ENCODE measurements at places on chromosomes 7 and 10.

- DNase-seq: no peak
Observed at GRCh38 chr10:130542761-130543160, 406.6 kb downstream of the GLRX3 start.

DNA sequence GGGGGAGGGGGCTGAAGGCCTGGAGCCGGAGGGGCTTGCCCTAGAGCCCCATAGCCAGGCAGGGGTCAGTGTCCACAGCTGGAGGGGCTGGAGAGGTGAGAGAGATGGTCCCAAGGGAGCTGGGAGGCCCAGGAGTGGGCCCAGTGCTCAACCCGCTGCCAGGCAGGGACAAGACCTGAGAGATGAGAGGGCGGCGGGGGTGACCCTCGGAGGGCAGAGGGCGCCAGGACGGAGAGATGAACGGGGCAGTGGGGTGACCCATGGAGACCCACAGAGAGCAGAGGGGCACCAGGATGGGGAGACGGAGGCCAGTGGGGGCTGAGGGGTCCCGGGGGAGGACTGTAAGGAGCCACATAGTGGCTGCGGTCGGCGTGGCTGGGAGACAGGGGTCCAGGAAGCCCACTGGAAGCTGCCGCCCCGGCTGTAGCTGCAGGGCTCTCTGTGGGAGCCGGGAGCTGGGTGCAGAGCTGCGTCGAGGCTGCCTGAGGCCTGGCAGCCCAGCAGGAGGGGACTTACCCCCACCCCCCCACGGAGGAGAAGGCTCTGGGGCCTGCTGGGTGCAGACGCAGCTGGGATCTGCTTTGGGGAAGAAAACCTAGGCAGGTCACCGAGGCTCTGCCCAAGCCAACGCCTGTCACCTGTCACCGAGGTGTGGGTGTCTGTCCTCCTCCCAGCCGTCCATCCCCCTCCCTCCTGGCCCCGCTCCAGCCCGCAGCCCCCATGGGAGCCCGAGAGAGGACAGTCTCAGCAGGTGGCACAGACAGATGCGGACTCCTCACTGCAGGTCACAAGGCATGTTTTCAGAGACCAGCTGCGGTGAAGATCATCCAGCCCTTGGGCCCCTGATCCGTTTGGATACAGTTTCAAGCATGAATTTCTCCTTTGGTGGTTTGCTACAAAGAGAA, 25.1 kb downstream of the PWWP2B start:
- no peak for DNase-seq

DNA sequence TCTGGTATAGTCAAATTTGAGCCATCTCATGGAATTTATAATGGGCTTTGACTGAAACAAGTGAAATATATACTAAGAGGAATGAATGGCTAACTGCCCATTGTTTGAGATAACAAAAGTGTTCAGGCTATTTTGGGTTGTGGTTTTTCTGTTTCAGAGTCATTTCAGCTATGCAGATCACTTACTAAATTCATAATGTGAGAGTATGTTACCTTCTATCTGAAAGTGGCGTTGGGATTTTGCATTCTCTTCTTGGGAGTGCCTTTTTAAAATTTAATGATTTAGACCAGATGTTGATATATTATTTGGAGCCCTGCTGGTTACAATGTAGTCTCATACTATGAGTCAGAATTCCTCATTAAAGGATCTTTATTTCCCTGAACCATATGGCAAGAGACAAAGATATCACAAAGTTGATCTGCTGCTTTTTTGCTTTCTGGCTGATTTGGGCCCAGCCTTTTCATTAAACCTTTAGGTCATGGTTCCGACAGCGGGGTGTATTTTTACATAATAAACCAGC, 10.4 kb downstream of the VCL start:
- no peak for DNase-seq

GRCh38 chr7:36490419-36490830, 100.8 kb downstream of the ANLN start:
- no peak for DNase-seq

GRCh38 chr7:81715984-81716588, 53.8 kb downstream of the HGF start:
- DNase-seq: peak; percentile 11

DNA sequence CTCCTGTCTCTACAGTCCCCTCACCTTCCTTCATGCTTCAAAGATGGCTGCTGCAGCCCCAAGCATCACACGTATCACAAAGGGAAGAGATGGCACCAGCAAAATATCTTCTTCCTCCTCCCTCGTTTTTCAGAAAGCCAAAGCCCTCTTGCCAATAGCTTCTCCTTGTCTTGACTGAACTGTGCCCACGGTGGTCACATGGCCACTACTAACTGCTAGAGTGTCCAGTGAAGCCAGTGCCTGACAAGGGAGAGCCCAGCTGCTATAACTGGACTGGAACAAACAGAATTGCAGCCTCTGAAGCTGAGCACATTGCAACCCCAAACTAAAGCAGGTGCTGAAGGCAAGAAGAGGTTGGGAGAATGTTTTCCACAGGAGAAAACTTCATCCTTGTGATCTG, 120.8 kb upstream of the RET start:
- no peak for DNase-seq

DNA sequence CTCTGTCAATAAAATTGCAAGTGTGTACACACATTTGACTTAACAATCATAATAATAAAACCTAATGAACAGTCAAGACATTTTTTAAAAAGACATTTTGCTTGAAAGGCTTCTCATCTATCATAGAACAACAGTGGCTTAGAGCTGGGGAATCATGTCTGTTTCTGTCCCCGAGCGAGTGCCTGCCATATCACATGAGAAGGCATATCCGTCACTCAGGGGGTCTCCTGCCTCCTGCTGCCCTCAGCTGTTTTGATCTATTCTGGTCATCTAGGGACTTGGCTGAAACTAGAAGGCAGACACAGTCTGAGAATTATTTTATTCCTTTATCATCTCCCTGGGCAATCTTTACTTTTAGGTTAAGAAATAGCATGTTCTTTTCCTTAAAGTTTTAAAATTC, 278.7 kb upstream of the KLF6 start:
- no peak for DNase-seq

DNA sequence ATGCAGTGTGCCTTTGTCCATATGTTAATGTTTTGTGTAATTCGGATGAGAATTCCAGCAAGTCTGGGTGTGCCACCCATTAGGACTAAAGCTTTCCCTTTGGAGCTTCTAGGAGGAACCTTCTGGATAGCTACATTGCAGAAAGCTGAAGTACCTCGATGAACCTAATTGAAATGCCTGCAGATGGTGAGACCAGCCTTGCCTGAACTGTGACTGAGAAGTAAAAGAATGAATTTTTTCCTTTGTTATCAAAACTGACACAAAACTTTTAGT, 31.1 kb upstream of the FBXW4 start:
- no peak for DNase-seq

DNA sequence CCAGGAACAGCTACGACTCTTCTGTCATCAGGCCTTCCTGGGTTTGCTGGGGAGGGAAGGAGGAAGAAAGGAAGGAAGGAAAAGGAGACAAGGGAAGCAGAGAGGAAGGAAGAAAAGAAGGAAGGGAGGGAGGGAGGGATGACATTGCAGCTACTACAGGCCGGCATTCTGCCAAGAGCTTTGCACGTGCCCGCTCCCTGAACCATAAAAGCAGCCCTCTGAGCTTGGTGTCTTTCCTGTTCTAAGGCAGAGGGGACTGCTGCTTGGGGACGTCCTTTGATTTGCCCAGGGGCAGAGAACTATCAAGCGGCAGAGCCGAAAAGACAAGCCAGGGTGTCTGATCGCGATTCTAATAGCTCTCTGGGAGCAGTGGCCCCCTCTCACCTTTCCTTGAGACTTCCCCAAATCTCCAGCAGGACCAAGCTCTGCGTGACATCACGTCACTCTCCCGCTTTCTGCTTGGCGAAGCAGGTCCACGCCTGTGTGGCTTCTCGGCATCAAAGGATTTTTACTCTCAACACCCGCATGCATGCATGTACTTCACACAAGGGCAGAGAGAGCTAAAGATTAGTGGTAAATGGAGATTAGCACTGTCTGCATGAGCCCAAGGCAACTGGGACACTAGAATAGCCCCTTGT, 167.8 kb upstream of the AUTS2 start:
- DNase-seq: no peak

- no peak for DNase-seq
Observed at GRCh38 chr7:127873715-127874636, 157.3 kb downstream of the LRRC4 start.

DNA sequence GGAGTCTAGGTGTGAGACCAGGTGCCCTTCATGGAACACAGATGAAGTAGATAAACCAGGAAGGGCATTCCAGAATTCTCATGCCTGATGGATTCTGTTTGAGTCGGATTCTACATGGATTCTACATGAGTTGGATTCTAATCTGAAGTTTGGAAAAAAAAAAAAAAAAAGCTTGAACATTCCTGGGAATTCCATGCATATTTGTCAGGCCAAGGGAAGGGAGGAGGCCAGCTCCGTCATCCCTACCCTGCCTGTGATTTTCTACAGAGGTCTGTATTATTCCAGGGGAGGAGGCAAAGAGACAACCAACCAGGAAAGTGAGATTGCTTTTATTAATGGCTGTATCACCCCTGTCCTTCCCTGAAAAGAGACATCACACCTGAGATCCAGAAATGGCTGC, 27.8 kb upstream of the EBLN1 start:
- no peak for DNase-seq

DNA sequence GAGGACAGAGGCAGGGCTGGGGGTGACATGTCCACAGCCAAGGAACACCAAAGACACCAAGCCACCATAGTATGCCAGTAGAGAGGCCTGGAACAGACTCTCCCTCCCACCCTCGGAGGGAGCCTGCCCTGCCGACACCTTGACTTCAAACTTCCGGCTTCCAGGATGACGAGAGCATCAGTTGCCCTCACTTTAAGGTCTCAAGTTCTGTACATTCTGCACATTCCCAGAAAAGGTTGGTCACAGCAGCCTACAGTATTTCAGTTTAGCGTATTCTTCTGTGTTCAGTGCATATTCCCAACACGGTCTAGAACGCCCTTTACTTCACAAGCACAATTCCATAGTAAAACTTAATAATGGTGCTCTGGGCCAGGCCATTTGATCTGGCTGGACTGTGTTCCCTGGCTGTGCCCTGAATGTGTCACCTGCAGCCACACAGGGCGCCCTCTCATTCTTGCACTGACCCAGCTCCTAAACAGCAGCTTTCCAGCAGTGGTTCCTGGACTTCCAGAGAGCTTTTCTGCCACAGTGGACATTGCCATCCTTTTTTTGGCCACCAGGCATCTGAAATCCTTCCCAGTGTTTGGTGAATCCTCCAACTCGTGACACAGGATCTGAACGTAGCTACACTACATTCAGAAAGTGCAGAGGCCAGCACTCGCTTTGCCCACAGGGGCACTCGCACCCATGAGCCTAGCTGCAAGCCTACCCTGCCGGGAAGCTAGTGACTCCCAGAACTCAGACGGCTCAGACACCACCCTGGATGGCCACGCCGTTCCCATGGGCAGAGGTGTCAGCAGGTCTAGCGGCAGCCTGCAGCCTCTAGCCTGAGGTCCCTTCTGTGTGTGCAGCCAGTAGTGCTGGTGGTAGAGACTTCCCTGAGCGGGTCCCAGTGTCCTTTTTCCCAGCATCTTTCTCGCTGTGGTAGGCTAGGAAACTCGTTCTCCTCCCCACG, 36.4 kb upstream of the INSIG1 start:
- DNase-seq: no peak

DNA sequence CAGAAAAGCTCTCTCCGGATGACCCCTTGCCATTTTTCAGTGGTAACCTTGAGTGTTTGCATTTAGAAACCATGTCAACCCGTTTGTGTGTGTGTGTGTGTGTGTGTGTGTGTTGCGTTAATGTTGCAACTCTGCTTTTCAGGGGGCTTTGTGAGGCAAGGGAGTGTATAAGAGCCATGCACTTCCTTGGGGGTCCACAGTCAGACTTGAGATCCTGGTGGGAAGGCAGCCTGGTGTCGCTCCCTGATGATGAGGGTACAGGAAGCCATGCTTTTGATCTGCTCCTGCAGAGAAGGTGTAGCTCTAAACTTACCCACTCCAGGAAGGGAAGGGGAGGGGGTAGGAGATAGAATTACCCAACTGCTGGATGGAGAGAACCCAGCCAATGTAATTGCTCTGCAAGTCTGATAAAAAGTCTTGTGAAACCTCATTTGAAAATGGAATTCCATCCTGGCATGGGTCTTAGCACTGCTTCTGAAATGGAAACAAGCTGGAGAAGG, 10.7 kb downstream of the GRK5 start:
- DNase-seq: no peak

DNA sequence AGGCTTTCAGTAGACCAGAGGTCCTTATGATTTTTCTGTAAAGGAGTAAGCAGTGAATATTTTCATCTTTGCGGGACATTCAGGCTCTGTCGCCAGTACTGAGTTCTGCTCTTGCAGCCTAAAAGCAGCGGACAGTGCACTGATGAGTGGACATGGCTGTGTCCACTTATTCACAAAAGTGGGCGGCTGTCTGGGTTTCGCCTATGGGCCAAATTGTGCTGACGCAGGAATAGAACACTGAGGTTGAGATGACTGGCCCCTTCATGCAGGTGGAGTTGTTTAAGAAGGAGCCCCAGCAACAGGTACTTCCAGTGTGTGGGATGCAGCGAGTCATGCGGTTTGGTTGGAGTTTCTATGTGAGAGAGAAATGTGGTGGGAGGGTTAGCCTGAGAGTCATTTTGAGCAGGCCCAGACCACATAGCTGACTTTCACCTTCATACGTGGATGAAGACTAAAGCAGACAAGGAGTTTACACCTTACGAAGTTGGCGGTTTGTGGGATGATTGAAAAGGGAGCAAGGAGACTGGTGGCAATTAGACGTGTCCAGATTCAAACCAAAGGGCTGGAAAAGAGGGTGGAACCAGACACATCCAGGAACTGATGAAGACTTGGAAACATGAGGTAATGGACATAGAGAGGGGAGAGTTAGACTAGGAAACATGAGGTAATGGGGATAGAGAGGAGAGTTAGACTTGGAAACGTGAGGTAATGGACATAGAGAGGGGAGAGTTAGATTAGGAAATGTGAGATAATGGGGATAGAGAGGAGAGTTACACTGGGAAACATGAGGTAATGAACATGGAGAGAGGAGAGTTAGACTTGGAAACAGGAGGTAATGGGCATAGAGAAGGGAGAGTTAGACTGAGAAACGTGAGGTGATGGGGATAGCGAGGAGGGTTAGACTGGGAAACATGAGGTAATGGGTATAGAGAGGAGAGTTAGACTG, 38.2 kb downstream of the WDR37 start:
- DNase-seq: no peak

GRCh38 chr7:45882465-45882810, 5.8 kb upstream of the IGFBP1 start:
- no peak for DNase-seq

- no peak for DNase-seq
Observed at GRCh38 chr10:60021361-60021760, 115.0 kb upstream of the CCDC6 start.

GRCh38 chr10:46328853-46329689, 42.3 kb downstream of the ANTXRL start:
- no peak for DNase-seq

- no peak for DNase-seq
Observed at GRCh38 chr10:130915065-130915464, 396.5 kb downstream of the TCERG1L start.

DNA sequence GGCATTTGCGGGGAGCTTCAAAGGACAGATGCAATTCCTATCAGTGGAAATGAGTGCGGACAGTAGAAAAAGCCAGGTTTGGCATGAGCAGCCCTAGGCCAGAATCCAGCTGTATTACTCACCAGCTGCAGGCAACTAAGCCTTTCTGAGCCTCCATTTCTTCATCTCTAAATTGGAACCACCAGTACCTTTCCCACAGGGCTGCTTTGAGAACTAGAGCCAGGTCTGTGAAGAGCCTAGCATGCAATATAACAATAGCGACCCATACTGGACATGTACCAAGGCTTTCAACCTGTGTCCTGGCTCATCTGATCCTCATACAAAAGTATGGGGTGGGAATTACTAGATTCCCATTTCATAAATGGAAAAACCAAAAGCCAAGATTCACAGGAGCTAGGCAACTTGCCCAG, 101.0 kb downstream of the GSAP start:
- no peak for DNase-seq

GRCh38 chr10:71719042-71719441, 536 bp downstream of the C10orf105 start:
- DNase-seq: no peak
